ENCODE measurements at places on chromosomes 6 and 20.

DNA sequence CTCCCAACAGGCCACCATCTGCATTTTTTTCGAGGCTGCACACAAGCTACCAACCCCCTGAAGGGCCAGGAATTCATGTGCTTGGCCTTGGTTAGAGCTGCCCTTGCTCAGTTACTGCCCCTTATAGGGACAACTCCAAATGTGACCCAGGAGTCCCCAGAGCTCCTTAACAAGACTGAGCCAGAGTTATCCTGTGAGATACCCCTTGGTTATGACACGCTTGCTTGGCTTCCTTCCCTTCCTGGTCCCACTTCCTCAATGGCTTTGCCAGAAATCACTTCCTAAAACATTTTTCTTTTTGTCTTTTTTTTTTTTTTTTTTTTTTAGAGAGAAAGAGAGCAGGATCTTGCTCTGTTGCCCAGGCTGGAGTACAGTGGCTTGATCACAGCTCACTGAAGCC lies 8.9 kb downstream of the TREM1 start:
- no peak for DNase-seq

GRCh38 chr6:143620447-143620846 lies 57.3 kb upstream of the PHACTR2 start:
- DNase-seq: no peak

DNA sequence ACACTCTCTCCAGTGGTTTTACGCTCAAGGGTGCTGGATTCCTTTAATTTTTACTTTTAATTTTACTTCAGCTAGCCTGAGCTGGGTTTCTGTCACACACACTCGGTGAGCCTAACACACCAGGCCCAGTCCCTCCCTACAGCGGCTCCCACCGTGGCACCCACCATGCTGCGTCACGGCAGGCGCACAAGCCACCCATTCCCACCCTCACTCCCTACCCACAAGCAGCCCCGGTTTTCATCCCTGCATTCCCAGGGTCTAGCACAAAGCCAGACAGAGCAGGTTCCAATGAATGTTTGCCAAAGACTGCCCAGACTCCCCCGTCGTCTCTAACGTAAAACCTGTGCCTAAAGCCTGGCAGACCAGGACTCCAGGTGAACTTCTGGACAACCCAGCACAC lies 50.3 kb downstream of the MYH7B start:
- DNase-seq: no peak

DNA sequence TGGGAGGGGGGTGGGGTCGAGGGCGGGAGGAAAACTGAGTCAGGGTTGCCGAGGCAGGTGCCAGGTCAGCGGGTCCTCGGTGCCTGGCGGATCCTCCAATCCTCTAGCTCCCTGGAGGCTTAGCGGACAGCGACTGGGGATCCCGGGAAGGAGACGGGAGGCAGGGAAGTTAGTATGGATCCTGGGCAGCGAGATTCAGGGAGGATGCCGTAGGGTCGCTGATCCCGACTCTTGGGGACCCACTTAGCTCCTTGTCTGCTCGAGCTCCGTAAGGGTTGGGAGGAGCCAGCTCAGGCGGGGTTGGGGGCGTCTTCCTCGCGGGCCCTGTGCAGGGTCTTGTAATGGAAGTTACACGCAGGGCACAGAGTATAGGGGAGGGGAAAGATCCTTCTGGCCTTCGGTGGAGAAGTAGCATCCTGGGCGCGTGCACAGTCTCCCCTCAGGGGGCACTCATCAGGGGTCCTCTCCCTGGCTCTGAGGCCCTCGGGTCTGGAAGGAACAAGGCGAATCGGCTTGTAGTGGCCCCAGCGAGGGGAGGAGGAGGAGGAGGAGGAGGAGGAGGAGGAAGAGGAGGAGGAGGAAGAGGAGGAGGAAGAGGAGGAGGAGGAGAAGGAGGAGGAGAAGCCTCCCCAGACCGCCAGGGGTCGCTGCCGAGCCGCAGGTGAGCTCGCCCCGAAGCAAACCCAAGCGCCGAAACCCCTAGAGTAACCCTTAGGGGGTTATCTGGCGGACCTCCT lies 6.4 kb upstream of the SLC12A5 start:
- peak; percentile 74 for DNase-seq

Measured in brain (organoid and tissue), 16 donors.